Mesothelial cell of epicardium (in vitro differentiated cells): ENCODE measurements at places on chromosomes 12 and 14.

DNA sequence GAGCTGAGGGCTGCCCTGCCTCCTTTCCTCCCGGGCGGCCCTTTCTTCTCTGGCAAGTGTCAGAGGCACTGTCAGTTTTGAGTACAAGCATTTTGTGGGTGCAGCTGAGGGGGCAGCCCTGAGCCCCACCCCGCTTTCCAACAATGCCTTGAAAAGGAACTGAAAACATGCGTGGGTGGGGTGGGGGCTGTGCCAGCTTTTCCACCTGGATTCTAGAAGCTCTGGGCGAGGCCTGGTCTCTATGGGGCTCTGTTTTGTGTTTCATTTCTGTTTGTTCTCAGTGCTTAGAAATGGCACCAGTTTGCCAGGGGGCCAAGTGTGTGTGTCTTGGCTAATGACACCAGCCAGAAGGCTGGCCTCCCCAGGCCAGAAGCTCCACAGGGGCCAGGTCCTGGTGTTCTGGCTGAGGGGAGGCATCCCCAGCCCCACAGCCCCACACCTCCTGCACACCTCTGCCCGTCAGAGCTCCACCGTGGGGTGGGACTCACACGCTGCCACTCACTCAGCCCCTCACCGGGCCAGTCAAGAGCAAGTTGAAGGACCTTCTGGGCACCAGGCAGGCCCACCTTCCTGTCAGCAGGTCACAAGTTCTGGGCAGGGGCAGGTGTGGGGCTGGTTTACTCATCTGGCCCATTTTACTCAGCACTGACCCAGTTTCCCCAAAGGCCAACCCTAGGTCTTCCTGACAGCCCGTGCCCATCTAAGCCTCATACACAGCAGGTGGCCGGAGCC, 155.1 kb downstream of the CALM1 start:
- DNase-seq: no peak

- DNase-seq: no peak
Observed at GRCh38 chr14:105709281-105710118, 183.1 kb downstream of the TMEM121 start.

DNA sequence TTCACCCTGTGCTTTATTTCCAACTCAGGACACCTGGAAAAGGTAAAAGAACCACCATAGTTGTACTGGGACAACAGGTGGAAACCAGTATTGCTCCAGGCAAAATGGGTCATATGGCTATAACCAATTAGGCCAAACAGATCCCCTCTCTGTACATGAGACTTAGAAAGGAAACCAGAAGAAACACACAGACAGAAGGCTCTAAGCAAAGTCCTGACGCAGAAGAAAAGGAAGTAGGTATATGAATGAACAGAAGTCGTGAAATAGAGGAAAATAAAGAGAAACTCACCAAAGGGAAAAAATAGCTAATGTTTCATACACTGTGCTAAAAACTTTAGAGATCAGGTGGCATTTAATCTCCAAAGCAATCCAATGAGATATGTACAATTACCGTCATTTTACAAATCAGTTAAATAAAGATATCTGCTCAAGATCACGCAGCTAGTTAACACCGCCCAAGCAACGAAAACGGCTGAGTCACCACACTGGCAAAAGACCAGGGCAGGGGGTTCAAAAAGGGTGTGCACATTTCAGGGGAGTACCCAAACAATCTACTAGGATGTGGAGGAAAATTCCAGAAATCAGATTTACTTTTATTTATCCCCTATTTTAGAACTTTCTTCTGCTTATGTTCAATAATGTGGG, 82.3 kb downstream of the ITPR2 start:
- no peak for DNase-seq

- DNase-seq: no peak
Observed at GRCh38 chr14:30596935-30597334, 25.2 kb upstream of the SCFD1 start.

DNA sequence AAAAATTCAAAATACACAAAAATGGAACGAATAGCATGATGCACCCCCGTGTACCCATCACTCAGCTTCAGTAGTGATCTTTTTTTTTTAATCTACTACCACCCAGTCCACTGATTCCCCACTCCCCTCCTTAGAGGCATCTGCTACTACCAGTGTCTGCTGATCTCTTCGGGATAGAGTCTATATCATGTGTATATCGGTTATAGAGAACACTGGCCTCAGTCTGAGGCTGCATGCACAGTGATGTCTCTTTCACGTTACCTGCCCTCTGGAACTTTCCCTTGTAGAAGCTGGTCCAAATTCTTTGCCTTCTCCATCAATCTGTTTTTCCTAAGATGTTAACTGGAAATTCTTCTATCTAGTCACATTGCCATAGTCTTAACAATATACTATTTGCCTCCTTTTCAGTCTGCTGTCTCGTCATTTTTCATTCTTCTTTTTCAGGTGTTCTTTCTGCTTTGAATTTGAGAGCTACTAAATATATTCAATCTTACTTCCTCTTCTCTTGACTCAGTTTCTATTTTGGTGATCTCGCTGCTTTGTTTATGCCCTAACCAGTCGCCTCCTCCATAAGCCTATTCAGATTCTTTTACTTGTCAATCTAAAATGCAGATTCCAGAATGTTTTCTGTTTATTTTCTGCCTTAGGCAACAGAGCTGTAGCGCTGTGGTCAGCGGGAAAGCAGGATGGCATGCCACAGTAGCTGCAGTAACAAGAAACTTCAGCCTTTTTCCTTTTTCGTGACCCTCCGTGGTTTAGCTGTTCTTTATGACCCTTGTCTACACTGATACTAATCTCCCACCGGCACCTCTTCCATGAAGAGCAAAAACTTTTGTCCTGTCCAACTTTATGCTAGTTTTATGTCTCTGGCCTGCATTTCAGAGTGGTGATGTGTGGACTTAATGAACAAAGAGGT, 67.0 kb downstream of the FBXW8 start:
- no peak for DNase-seq

DNA sequence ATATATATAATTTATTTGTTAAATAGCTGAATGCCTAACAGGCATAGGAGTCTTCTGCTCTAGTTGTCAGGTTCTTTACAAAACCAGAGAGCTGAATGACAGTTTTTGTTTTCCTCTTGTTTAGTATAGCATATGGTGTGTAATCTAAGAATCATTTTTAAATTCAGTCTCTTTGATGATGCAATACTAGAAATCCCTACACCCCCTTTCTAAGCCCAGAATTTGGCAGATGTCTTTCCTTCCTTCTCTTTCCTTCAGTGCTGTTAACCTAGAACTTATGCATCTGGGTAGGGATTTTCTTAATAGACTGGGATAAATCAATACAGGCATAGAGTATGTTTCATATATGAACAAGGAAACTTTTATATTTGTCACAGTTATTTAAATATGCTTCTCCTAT, 198.1 kb downstream of the KCNH5 start:
- no peak for DNase-seq

DNA sequence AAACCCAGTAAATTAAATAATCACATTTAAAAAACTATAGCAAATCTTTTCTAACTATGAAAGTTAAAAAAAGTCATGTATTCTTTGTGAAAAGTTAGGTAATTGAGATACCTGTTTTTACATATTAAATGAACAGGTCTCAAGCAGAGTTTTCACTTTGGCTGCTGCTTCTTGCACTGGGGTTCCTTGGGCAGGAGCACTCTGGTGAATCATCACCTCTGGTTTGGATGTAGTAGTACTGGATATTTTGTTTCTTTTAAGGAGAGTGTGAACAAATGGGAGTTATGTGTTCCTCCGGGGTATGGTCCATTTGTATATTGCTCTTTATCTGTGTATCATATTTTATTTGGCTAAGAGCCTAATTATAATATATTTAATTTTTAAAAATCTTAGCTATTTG, 82.7 kb downstream of the FUT8 start:
- DNase-seq: no peak

DNA sequence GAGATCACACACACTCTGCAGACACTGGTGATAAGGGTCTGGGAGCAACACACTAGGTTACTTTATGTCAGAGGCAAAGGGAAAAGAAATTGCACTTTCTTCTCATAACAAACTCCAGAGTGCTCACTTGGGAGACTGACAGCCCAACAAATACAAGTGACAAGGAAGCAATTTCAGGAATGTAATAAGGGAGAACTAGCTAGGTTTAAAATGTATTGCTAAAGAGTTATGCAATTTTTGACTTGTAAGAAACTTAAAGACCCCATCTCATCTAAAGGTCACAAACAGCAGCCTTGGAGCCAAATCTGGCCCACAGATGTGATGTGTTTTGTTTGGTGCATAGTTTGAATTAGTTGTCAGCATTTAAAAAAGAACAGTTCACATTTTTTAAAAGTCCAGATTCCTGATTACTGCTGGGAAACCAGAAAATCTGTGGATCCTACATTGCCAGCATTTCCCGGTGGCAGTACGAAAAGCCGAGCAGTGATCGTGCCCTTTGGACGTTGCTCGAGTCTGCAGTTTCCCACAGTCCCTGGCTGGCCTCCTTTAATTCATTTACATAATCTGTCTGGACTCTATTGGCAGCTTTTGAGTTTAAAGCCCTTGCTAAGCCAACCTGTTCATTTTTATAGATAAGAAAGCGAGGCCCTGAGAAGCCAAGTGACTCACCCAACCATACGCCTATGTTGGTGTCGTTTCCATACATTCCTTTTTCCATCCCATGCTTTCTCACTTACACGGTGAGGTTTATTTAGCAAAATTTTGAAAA, 42.0 kb upstream of the ETV6 start:
- no peak for DNase-seq

DNA sequence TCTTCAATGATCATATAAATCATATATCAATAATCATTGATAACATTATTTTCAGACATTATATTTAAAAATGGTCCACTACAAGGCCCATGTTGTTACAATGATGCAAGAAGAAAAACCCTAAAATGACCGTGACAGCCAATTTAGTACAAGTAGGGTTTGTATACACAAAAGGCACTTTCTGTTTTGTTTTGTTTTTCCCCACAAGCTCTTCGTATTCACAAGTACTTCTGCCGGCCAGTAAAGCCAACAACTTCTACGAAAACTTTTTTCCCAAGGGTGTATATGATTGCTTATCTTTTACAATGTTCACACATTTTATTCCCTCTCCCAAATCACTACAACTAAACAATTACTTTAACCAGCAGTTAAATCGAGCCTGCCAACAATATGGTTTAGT, 9.6 kb downstream of the PTPRB start:
- no peak for DNase-seq

DNA sequence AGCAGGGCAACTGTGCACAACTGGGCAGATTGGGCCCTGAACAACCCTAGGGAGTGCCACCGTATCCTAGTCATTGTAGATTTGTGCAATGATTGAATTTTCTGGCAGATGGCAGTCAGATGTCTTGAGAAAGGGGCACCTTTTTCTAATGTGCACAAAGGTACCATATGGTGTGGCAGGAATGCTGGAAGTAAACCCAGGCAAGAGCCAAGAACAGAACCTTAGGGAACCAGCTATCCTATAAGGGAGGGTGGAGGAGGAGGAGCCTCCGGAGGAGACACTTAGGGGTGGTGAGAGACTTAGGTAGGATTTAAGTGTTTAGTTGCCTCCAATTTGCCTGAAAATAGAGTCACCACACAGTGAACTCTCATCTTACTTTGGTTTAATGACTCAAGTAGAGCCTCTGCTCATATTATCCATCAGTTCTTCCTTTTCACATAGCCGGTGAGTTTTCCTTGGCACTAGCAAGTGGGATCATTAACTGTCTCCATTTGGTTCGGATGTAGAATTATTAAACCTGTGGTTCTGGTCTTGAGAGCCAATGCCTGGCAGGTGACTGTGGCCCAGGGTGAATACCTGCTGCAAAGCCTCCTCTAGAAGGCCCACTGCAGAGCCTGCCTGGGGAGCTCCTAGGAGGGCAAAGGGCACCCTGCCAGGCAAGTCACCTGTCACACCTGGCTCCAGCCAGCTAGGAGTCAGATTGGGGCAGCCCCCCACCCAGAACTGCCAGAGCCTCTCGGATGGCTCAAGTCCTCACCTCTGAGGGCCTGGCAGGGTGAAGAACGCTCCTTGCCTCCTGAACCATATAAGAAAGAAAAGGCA, 184.4 kb upstream of the HIF1A start:
- DNase-seq: no peak

DNA sequence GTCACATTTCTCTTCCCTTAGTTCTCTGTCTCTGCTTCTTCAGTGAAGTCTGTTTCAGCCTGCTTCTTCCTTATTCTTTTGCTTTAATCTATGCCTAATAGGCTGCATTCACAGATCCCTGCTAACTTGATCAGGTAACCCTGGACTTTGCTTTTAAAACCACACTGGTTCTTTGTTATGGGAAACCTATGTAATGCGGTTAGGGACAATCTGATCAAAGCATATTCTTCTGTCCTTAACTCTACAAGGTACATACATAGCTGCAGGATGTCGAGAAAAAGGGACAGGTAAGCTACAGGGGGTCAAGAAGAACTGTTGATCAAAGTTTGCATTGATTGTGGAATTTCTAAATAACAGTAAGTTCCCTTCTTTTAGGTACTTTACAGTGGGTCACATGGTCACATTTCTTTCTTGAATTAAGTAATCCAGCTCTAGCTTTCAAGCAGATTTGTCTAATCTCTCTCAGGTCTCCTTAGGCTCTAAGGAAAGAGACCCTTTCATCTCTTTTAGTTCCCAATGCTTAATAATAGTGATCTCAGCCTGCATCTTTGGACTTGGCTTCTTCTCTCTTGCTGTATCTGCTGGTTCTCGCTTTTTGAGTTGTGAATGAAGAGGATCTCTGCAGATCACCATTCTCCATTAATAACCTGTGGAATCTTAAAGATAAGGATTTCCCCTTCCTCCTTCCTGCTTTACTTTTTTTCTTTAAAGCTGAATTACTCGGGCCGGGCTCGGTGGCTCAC, 3.8 kb downstream of the COPZ1 start:
- DNase-seq: no peak

DNA sequence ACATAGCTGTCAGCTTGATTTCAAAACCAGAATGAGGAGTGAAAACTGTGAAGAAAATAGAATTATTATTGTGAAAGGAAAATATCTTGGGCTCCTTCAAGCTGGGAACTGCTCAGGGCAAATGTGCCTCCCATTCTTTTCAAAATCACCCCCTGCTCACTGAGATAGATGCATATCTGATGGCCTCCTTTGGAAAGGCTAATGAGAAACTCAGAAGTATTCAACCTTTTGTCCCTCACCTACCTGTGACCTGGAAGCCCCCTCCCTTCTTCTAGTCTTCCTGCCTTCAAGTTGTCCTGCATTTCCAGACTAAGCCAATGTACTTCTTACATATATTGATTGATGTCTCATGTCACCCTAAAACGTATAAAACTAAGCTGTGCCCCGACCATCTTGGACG, 81.1 kb upstream of the C14orf132 start:
- no peak for DNase-seq

DNA sequence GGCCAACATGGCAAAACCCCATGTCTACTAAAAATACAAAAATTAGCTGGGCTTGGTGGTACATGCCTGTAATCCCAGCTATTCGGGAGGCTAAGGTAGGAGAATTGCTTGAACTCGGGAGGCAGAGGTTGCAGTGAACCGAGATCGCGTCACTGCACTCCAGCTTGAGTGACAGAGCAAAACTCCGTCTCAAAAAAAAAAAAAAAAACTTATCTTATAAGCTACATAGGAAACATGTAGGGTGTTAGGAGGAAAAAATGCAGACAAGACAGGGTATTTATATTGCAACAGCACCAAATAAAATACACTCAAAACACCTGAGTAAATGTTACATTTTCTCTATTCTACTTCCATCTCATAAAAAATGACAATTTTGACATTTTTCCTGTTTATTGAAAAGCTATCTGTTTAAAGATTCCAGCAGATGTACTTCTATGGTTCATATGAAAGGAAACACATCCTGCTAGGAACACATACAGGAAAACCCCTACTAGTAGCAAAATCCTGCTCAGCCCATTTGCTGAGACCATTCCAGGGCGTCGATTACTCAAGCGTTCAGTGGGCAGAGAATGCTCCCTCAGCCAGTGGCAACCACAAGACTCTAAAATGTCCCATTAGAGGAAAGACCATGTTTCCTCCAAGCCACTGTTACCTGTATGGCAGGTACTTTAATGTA, 19.7 kb downstream of the CORO1C start:
- no peak for DNase-seq
